ENCODE measurements at places on chromosomes 3 and 15.

GRCh38 chr3:165797551-165797950, 39.7 kb downstream of the BCHE start:
- no peak for DNase-seq

DNA sequence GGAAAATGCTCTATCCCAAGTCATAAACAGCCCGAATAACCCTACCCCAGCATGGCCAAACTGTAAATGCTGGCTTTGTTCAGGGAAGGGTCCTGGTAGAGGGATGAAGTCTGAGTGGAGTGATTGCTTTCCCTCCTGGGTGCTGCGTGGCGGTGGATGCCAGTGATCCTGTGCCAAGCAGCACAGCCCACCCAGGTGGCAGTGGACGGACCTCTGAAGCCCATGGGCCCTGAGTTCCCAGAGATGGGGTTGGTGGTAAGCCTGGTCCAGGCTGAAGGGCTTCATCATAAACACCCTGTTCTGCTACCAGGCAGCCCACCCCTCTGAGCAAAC, 69.3 kb upstream of the ITGA11 start:
- no peak for DNase-seq

GRCh38 chr3:160088492-160089137, 100.0 kb downstream of the IL12A start:
- no peak for DNase-seq

DNA sequence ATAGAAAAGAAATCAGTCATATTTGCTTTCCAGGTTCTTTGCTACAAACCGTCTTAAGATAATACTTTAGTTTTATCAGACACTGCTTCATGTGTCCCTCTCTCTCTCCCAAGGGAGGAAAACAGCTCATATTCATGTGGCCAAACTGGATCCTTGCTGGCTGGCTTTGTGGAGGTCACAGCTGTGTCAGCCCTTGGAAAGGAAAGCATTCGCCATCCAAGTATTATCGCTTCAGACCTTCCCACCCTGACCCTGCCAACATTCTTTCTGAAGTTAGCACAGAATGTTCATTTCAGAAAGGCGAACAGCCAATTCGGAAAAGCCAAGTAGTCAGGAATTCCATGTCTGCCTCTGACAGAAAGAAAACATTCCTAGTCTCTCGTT, 213.6 kb downstream of the FEZF2 start:
- no peak for DNase-seq

DNA sequence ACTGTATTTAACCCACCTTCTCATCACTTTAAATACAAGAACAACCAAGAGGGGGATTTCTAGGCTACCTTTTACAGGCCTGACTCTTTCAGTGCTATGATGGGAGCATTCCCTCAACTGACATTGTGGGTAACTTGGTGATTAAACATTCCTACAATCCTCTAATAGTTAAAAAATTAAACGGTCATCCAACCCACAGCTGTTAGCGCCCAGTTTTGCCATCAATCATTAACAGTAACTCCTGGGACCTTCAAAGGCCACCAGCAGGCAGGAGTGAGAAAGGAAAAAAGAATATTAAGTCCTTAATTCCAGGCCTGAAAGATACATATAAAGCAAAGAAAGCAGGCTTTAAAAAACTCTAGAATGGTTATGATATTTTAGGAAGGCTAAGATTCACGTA, 512.1 kb downstream of the MAGI1 start:
- DNase-seq: no peak

- DNase-seq: no peak
Measured at GRCh38 chr3:83567935-83568334, 1390.9 kb upstream of the CADM2 start.

DNA sequence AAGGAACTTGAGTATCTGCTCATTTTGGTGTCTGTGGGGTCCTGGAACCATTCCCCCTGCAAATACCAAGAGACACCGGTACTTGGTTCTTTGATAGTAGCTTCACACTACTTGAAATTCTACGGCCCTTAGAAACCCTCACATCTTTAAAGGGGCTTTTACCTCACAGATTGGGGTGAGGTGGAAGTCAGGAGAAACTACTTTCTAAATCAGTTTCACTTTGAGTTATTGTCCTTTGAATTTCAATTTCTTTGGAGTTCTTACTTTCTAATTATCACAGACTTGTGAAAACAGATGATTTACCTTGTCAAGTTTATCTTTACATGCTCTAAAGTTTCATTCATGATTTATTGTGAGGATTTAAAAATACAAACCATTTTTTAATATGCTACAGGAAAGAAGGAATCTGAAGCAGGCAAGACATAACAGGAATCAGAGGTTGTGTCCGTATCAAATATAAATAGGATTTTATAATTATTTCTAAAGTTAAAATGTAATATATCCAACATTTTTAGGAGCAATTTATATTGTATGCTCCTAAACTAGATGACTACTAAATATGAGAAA, 98.9 kb downstream of the NEDD4 start:
- no peak for DNase-seq

- DNase-seq: no peak
Measured at GRCh38 chr3:15974647-15975046, 176.9 kb upstream of the ANKRD28 start.

GRCh38 chr3:105040026-105040622, 326.6 kb upstream of the ALCAM start:
- DNase-seq: no peak

DNA sequence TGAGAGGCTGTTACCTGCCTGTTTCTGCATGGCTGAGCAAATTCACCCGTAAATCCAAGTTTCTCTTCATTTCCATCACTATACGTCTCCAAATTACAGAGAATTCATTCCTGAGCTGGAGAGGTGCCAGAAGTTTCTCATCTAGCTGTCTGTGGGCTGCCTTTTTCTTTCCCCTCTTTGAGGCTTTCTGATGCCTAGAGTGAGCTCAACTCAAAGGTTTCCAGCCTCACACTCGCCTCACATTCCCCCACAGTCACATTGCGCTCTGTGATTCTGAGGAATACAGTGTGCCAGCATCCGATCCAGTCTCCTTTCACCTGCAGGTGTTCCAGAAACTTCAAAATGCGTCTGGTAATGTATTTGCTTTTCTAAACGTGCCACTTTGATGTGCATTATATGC, 267.2 kb downstream of the MFSD1 start:
- DNase-seq: no peak

GRCh38 chr3:141505166-141505565, 18.3 kb downstream of the RASA2 start:
- DNase-seq: no peak

DNA sequence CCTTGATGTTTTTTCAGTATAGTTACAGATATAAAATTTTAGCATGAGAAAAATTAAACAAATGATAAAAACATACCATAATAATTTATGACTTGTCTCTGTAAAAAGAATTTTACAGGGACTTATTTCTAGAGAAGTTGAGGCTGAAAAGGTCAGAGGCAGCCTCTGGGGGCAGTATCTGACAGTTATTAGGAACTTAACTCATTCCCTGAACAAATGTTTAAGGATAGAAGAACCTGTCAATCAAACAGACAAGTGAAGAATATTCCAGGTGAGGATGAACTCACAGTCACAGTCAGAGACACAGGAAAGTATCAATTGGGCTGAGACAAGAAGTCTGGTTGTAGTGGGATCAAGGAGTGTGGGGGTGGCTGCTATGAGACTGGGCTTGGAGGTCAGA, 7.3 kb downstream of the MYLK start:
- no peak for DNase-seq

Data from activated CD8-positive, alpha-beta T cell treated with anti-CD3 and anti-CD28 coated beads, Interleukin-2, amount 10 ng/mL, durations not matched to agents 7 days and 5 days (primary cell).